ENCODE measurements at places on chromosomes 7 and 10.

DNA sequence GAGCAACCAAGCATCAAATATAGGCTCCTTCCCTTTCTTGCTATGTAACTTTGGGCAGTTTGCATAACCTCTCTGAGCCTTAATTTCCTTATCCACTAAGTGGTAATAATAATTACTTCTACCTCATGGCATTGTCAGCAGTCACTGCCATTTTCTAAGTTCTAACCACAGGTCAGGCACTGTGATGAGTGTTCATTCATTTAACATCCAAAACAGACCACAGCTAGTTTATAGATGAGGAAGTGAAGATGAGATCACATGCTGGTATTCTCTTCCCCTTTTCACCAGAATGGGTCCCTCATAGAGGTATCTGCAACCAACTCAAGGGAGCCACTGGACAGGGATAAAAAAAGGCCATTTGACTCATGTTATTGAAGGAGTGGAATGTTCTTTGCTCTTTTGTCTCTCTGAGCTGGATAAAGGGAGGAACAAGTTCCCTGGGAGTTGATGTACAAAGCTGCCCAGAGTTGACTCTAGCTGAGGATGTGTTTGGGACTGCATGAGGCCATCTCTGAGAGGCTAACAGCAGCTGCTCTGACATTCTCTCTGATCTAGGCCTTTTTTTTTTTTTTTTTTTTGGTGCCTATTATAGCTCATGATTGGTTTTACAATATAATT, 65.0 kb downstream of the DNAJC12 start:
- DNase-seq, result peak; percentile 50

DNA sequence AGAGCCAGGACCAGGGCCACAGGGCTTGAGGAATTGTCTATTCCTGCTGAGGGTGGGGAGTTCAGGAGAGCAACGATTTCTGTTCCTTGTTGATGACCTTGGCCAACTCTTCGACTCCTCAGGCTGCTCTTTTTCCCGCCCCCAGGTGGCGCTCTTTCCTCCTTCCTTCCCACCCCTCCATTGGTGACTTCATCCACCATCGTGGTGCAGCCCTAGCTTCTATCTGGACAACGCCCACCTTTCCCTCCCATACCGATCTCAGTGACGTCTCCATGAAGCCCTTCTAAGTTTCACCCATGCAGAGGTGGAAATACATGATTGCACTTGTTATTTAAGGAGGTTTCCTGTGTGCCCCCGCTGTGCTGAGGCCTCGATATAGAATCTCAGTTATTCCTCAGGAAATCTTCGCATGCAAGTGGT, 22.1 kb upstream of the CARD11 start:
- DNase-seq, result no peak

- peak; percentile 93 for DNase-seq
Observed at GRCh38 chr10:128130051-128130450, 3.8 kb upstream of the MKI67 start.

DNA sequence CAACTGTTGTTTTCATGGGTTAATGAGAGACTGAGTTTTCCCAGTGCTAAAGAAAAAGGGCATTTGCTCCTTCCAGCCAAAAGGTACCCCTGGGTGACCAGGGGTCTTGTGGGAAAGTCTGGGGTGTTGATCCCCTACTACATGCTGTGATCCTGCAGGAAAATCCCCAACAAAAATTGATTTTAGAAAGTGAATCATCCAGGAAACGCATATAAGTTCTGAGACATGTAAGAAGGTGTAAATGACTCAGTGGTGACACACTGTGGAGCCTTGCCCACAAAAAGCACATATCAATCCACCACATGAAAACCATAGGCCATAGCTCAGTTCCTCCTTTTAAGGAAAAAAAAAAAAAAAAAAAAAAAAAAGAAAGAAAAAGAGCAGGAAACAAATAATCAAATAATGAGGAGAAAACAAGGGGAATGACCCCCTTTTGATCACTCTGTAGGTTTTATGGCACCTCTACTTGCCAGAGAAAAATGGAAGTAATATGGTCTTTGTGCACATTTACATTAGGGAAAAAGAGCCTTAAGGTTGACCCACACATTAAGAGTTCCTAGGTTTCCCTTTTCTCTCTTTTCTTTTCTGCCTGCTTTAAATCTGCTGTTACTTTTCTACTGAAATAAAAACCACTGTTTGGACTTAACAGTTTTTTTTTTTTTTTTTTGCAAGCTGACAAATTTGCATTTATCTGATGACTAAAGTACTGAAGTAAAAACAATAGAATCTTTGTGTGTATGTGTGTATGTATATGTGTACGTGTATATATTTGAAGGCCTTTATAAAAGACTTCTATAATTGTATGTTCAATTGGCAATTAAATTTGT, 386.0 kb downstream of the KIF20B start:
- DNase-seq, result peak; percentile 11

GRCh38 chr10:34032564-34032963, 698.1 kb upstream of the NRP1 start:
- DNase-seq, result no peak

- no peak for DNase-seq
Observed at GRCh38 chr7:131721660-131722059, 165.2 kb upstream of the PODXL start.

- DNase-seq, result no peak
Observed at GRCh38 chr7:149783386-149784250, 10.2 kb upstream of the ZNF467 start.

DNA sequence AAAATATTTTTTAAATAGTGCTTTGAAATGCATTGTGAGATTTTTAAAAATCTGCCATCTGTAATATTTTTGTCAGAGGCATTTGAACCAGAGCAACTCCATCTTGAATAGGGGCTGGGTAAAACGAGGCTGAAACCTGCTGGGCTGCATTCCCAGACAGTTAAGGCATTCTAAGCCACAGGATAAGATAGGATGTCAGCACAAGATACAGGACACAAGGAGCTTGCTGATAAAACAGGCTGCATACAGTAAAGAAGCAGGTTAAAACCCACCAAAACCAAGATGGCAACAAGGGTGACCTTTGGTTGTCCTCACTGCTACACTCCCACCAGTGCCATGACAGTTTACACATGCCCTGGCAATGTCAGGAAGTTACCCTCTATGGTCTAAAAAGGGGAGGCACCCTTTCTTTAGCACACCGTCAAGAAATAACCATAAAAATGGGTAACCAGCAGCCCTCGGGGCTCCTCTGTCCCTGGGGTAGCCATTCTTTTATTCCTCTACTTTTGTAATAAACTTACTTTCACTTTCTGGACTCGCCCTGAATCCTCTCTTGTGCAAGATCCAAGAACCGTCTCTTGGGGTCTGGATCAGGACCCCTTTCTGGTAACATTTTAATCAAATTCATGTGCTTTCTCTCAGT, 273.7 kb downstream of the SEMA3D start:
- no peak for DNase-seq

GRCh38 chr10:70510904-70511303, 32.3 kb downstream of the PALD1 start:
- DNase-seq, result no peak

GRCh38 chr7:2278026-2278425, 36.0 kb downstream of the NUDT1 start:
- no peak for DNase-seq

DNA sequence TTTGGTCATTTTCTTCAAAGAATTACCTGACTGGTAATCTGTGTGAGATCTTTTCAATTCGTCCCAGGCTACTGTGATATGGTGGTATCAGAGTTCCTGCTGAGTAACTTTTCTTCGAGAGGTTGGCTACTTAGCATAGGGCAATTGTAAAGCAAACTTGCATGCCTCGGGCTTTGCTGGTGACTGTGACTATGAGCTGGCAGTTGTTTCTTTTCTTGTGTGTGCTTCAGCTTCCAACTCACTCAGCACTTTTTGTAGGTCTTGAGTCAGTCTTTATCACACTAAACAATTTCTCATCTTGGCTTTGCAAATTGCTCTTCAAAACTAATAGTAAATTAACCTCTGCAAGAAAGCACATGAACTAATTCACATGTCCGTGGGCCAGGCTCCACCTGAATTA, 44.3 kb downstream of the PRR15 start:
- peak; percentile 78 for DNase-seq

DNA sequence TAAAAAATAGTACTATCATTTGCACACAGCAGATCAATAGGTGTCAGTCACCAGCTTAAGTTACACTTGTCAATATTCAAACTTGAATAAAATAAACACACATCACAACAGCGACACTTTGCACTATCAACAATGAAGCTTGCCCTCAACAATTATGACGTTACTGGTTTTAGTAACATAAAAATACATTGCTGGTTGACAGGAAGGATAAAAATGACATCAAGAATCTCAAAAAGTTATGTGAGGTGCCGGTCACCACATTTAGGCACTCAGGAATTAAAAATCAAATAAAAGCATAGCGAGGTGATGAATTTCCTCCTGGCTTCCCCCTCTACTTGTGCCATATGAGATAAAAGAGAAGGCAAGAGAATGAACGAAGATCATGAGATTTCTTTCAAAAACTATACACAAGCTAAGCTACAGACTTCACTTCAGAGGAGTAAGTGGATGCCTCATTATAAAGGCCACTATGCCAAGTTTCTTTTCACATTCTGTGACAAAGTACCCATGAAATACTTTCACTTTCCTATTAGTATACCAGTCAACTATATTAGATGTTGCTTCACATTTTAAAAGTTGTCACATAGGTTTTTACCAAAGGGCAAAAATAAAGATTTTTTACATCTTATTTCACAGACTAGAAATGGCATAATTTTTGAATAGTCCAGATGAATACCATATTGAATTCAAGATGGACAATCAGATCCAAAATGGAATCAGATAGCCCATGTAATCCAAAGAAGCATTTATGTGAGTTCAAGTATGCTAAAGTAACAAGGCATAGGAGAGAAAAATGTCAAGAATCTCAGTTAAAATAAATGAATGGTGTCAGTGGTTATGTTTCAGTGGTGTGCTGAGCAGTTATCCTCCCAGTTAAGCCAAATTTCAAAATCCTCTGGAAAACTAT, 3.6 kb downstream of the CCDC71L start:
- peak; percentile 41 for DNase-seq
